ENCODE measurements at places on chromosomes 12 and 14. TPM values are rescaled to one million over a fixed set of nuclear protein-coding genes. Genes with fewer than 3 reads are reported as not detected.

The VEZT gene
- 26.4 TPM for total RNA-seq

The PRH2 gene
- not detected for total RNA-seq

The OTX2 gene
- total RNA-seq: not detected

The ETFRF1 gene
- total RNA-seq: 71.4 TPM

The TAS2R9 gene
- not detected for total RNA-seq

The SLC10A1 gene
- total RNA-seq: not detected

The MUCL1 gene
- total RNA-seq: not detected

The PPFIA2 gene
- total RNA-seq: not detected

The RHOJ gene
- total RNA-seq: not detected

The SOAT2 gene
- not detected for total RNA-seq

The IGFBP6 gene
- total RNA-seq: 37.5 TPM

The PPP4R4 gene
- 0.23 TPM for total RNA-seq

The RTN1 gene
- total RNA-seq: 1.4 TPM

The PSMB11 gene
- total RNA-seq: not detected

The SYT1 gene
- total RNA-seq: not detected

The FGD6 gene
- total RNA-seq: 0.91 TPM

The NEUROD4 gene
- total RNA-seq: not detected

The COPS7A gene
- total RNA-seq: 91.3 TPM

The CFAP54 gene
- not detected for total RNA-seq

The TSPAN8 gene
- total RNA-seq: not detected

The IL22 gene
- not detected for total RNA-seq

The SPRYD4 gene
- total RNA-seq: 0.69 TPM

The ZNF705A gene
- not detected for total RNA-seq

The KRT5 gene
- 0.23 TPM for total RNA-seq

The LUM gene
- 94.9 TPM for total RNA-seq

The SLCO1B3 gene
- total RNA-seq: not detected

The SLC16A7 gene
- total RNA-seq: 6.3 TPM

The RILPL2 gene
- 3.5 TPM for total RNA-seq

Measured in MG63 (cell line).